ENCODE measurements at places on chromosomes 2 and 18.
A peak's percentile ranks its signal among the peaks of the same experiment; 100 is the strongest.

DNA sequence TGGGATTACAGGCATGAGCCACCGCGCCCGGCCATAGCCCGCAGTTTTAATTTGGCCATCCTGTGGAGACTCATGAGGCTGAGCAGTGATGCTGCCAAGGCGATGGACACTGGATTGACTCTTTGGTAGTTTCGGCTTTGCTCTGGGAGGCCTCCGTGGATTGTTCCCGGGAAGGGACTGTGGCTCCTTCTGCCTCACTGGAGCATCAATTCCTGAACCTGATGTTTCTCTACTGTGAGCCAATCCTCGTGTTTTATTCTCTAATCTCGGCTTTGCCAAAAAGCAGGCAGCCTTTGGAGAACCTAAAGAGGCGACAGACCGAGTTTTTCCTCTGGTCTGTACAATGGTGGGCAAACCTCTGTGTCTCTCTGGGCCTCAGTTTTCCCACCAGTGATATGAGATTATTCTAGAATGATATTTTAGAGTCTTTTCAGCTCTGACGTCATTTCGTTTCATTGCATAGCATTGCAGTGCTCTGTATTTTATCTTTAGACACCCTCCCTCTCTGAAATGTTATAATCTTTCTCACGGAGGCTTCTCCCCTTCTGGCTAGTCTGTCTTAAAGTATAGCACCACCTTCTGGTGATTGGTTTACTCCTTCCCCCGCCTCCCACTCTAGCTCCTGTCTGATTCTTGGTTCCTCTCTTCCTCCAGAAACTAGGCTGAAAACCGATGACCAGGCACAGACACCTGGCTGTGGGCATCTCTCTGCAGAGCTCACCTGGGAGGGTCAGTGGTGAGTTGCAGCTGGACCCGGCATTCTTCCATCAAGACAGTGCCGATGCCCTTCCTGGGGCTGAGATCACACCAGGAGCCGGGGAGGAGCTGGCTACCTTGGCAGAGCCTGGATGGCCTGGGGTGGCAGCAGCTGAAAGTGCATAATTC lies 341.3 kb downstream of the MYCN start:
- H3K4me3 ChIP-seq: no peak overlapping the region
- DNase-seq: peak; percentile 45
- no peaks in the 10 kb centered on the region for H3K27me3 ChIP-seq
- peaks cover 2% of the 10 kb centered on the region for H3K4me1 ChIP-seq

GRCh38 chr2:38390947-38391346 lies 13.9 kb upstream of the ATL2 start:
- H3K36me3 ChIP-seq: no peaks in the 10 kb centered on the region
- H3K27ac ChIP-seq: no peak overlapping the region
- H3K27me3 ChIP-seq: no peaks in the 10 kb centered on the region

DNA sequence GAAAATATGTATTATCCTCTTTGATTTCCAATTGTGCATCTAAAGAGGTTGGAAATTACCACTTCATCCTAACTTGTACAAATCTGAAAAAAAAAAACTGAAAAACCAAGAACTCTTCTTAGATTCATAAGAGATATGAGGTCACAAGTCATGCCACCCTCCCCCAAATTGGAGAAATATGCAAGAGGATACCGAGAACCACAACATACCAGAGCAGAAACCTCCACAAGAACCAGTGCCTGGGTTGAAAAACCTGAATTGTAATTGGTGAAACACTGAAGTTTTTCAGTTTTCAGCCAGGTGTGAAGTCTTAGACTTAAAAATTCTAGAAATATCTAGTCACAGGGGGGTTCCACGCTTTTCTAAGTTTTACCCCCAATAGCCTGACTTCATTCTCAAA lies 1029.5 kb upstream of the LRRTM1 start:
- no peak overlapping the region for H3K4me3 ChIP-seq
- H3K36me3 ChIP-seq: no peaks in the 10 kb centered on the region
- no peaks in the 10 kb centered on the region for H3K27me3 ChIP-seq
- no peaks in the 10 kb centered on the region for H3K4me1 ChIP-seq

GRCh38 chr18:61829108-61829507 lies 63.7 kb downstream of the RNF152 start:
- no peak overlapping the region for H3K4me3 ChIP-seq
- H3K27ac ChIP-seq: no peak overlapping the region
- no peaks in the 10 kb centered on the region for H3K27me3 ChIP-seq
- H3K4me1 ChIP-seq: no peaks in the 10 kb centered on the region
- H3K36me3 ChIP-seq: no peaks in the 10 kb centered on the region
- no peak for DNase-seq

GRCh38 chr2:233847248-233847898 lies 7.0 kb downstream of the HJURP start:
- no peak overlapping the region for H3K4me3 ChIP-seq
- DNase-seq: no peak
- peaks cover 67% of the 10 kb centered on the region for H3K36me3 ChIP-seq
- H3K4me1 ChIP-seq: no peaks in the 10 kb centered on the region

- H3K4me1 ChIP-seq: peaks cover 4% of the 10 kb centered on the region
- H3K27me3 ChIP-seq: no peaks in the 10 kb centered on the region
- H3K27ac ChIP-seq: no peak overlapping the region
- 0 out of 2 replicates have a peak, but pooled peaks cover 2% of the 10 kb centered on the region for H3K36me3 ChIP-seq
Measured at GRCh38 chr18:58348951-58349350, 279.9 kb downstream of the ALPK2 start.

DNA sequence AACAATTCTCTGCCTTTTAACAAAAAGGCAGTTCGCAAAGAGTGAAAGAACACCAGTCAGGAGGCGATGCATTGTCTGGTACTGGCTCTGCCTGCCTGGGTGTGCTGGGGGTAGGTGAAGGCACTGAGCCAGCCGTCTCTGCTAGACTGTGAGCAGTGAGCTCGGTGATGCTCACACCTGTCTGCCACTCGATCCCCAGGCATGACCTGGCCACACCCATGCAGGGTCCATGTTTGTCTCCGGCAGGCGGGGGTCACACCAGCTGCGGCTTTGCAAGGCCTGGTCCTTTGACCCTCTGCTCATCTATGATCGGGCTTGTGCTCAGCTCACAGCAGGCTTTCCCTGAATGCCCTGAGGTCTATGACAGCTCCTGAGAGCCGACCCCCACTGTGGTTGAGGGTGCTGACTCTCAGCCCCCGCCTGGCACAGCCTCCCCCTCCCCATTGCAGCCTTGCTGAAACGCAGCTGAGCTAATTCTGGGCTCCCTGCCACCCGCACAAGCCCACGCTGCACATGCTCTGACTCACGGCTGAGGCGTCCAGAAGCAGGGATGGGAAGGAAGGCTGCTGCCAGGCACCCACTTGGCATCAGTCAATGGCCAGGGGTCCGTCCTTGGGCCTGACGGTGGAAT lies 23.7 kb downstream of the CRACDL start:
- no peak overlapping the region for H3K4me3 ChIP-seq
- no peak for DNase-seq
- H3K36me3 ChIP-seq: no peaks in the 10 kb centered on the region
- 0 out of 2 replicates have a peak, but pooled peaks cover 1% of the 10 kb centered on the region for H3K27me3 ChIP-seq
- H3K27ac ChIP-seq: no peak overlapping the region
- peaks cover 5% of the 10 kb centered on the region for H3K4me1 ChIP-seq

DNA sequence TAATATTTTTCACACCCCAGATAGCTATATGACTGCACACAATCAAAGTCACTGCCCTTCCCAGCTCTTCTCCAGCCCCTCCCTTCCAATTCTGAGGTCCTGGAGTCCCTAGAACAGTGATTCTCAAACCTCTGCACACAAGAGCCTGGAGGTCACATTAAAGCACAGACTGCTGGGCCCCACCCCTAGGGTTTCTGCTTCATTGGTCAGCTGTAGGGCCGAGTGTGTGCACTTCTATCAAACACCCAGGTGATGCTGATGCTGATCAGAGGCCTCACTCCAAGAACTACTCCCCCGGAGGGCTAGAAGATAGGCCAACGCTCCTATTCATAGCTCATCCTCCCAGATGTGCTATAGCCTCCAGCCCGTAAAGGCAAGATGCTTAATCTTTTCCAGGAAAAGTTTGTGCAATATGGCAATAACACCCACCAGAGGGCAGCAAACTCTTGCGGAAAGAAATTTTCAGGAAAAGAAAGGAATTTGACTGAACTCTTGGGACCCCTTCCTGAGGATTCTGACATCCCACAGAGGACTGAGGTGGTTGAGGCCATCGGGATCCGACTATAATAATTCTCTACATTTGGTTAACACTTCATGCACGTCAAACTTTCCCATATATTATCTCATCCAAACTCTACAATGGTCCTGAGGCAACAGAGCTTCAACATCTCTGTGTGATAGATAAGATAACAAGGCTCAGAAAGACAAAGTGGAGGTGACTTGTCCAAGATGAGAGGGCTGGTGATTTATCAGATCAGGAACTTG lies 194.2 kb upstream of the PKDCC start:
- no peak overlapping the region for H3K27ac ChIP-seq
- no peaks in the 10 kb centered on the region for H3K4me1 ChIP-seq
- H3K36me3 ChIP-seq: no peaks in the 10 kb centered on the region
- no peaks in the 10 kb centered on the region for H3K27me3 ChIP-seq
- no peak overlapping the region for H3K4me3 ChIP-seq
- DNase-seq: peak; percentile 31

GRCh38 chr18:36017232-36017631 lies 44.8 kb downstream of the RMP24 start:
- no peak overlapping the region for H3K4me3 ChIP-seq
- no peaks in the 10 kb centered on the region for H3K36me3 ChIP-seq
- no peaks in the 10 kb centered on the region for H3K4me1 ChIP-seq
- no peaks in the 10 kb centered on the region for H3K27me3 ChIP-seq
- DNase-seq: no peak
- H3K27ac ChIP-seq: no peak overlapping the region

DNA sequence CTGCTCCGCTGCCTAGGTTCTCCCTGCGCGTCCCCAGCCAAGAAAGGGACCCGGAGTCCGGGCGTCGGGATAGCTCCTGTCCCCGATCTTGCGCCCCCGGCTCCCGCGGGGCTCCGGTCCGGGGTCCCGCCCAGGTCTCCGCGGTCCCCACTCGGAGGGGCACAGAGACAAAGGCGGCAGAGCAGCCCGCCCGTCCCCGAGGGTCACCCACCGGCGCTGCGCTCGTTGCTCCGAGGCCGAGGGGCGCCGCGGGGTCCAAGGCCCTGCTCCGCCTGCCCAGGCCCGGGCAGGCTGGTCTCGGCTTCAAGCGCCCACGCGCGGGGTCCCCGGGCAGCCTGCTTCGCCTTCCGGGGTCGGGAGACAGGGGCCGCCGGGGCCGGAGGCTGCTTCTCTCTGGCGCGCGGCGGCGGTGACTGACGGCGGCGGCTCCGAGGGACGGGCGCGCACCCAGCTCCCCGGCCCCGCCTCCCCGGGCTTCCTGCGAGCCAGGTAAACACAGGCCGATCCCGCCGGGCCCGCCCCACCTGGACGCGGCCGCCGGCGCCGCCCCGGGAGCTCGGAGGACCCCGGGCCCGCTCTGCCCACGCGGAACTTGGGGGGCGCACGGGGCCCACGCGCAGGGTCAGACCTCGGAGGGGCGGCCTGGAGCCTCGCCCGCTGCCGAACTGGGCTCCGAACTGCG lies at the start of gene MBP:
Gene MBP (minus strand): TSS at position 415 of the 682 bp plus-strand sequence. CDS start 27,522 bp downstream, outside the sequence.
- no peaks in the 10 kb centered on the region for H3K4me1 ChIP-seq
- H3K36me3 ChIP-seq: no peaks in the 10 kb centered on the region
- H3K27ac ChIP-seq: no peak within 1 kb of the TSS
- H3K27me3 ChIP-seq: peaks cover 3% of the 10 kb centered on the region

DNA sequence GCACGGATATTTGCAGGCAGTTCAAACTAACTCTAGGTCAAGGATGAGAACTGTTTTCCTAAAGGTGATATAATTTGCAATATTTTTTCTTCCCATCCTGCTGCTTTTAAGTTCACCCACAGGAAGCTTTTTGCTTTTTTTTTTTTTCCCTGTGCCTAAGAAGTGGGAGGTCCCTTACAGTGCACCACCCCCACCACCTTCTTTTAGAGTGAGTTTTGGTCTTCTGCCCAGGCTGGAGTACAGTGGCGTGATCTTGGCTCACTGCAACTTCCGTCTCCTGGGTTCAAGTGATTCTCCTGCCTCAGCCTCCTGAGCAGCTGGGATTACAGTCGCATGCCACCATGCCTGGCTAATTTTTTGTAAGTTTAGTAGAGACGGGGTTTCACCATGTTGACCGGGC lies 82.5 kb downstream of the KCNS3 start:
- H3K4me3 ChIP-seq: no peak overlapping the region
- H3K4me1 ChIP-seq: no peaks in the 10 kb centered on the region
- no peaks in the 10 kb centered on the region for H3K36me3 ChIP-seq
- DNase-seq: no peak
- H3K27me3 ChIP-seq: no peaks in the 10 kb centered on the region

GRCh38 chr2:3113122-3113521 lies 264.5 kb downstream of the EIPR1 start:
- no peaks in the 10 kb centered on the region for H3K36me3 ChIP-seq
- peaks cover 2% of the 10 kb centered on the region for H3K4me1 ChIP-seq
- H3K27ac ChIP-seq: no peak overlapping the region
- no peak overlapping the region for H3K4me3 ChIP-seq
- DNase-seq: no peak
